ENCODE measurements at places on chromosomes 1 and 21.
A peak's percentile ranks its signal among the peaks of the same experiment; 100 is the strongest.

DNA sequence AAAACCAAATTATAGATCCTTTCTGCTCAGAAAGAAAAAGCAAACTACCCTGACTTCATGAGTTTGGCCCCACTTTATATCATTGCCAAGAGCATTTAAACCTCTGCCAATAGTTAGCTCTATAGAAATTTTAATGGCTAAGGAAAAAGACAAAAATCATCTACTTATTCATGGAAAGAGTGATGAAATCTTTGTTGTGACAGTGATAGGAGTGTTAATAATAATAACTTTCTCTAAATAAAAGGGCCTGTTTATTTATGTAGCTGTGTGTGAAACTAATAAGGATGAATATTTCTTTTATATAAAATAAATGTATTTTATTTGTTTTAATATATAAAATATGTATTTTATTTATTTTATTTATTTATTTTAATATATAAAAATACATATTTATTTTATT lies 6.4 kb downstream of the CHODL start:
- no peak for DNase-seq

GRCh38 chr1:148307583-148308185 lies 155.6 kb upstream of the NBPF11 start:
- DNase-seq = no peak

- no peak for DNase-seq
These were observed 58.7 kb upstream of the SIM2 start for GRCh38 chr21:36640174-36640720.

DNA sequence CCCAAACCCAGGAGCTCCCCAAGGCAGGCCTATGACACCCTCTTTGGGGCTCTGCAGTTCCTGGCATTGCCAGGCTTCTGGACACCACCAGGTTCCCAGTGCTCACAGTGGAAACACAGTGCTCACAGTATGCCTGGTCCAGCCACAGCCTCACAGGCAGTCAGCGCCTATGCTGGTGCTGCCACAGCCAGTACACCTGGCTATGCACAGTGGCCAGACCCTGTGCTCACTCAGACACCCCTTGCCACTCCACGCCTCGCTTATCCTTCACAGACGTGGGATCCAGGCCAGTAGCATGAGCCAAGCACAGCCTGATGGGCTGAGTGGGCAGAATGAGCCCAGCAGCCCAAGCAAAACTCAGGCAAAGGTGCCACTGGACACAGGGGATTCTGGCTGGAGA lies 579.2 kb upstream of the ADGRL2 start:
- DNase-seq = no peak

DNA sequence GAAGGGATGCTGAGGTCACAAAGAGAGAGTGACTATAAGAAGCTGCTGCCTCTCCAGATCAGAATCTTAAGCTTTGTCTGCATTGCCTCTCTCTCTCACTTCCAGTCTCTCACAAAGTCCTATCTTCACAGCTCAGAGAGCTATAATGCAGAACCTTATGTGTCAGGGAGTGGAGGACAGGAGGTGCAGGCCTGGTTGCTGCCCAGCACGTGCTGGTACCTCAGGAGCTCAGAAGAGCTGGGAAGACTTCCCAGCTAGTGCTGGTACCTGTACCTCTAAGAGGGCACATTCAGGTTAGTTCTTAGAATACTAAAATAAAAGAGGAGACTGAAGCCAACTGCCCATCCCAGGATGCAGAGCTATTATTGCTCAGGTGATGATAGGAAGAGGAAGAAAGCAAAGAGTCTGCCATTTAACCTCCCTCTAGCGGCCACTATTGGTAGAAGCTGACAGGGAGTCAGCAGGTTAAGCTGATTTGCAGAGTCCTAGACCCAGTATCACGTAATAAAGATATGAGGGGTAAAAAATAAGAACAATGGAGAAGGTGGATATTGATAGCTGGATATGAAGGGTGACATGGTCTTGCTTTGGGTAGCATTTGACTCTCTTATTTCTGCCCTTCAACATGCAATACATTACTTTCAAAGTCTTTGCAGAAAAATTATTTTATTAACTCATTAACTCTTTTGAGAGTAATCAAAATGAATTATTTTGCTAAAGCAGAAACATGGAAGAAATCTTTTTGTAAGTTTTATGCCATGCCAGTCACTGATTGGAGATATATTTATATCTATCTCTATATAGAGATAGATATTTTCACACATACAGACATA lies 138.1 kb upstream of the HMCN1 start:
- DNase-seq = peak; percentile 79

DNA sequence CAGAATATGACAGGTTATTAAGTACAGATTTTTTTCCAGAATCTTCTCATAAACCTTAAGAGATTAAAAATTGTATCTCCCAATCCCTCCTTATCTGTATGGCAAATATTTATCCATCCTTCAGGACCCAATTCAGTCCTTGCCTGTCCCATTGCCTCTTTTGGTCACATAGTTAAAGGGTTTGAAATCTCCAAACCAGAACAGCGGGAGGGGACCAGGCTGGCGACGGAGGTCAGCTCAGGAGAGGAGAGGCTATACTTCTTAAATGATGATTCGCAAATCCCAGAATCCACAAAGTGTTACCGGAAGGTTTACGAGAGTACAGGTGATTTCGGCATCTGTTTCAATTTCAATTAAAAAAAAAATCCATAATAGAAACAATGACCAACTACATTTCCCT lies 572.7 kb downstream of the SMYD3 start:
- no peak for DNase-seq

GRCh38 chr1:44481701-44482100 lies 76.6 kb downstream of the RNF220 start:
- DNase-seq = no peak

DNA sequence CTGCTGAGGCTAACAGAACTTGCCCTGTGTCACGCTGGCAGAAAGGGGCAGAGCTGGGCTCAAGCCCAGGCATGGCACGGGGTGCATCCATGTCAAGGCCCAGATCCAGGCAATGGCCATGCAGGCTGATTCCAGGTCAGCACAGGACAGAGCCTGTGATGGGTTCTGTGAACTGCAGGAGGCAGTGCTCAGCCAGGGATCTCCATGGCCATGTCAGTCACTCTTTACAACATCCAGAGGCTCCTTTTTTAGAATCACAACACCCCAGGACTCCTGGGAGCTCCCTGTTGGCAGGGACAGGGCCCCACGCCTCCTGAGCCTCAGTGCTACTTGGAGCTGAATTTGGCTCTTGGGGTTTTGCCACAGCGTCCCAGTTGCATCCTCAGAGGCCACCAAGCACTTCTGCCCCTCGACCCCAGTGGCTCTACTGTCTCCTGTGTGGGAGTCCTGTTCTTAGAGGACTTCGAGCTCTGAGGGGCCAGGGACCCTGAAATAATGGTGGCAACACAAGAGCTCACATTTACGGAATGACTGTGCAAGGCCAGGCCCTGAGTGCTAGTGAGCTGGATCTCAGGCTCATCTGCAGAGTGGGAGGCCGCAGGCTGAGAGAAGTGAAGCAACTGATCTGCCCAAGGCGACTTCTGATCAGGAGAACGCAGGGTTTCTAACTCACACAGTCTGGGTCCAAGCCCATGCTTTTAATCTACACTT lies 211.5 kb downstream of the TRABD2B start:
- no peak for DNase-seq

- no peak for DNase-seq
These were observed 12.3 kb downstream of the RORC start for GRCh38 chr1:151819227-151819835.

- DNase-seq = peak; percentile 1
These were observed 13.0 kb upstream of the KLHDC8A start for GRCh38 chr1:205369701-205370123.

Measured in HAP-1 (cell line).